ENCODE measurements at places on chromosomes 2 and 18.

- no peak for DNase-seq
Observed at GRCh38 chr18:8681196-8681595, 24.2 kb upstream of the MTCL1 start.

DNA sequence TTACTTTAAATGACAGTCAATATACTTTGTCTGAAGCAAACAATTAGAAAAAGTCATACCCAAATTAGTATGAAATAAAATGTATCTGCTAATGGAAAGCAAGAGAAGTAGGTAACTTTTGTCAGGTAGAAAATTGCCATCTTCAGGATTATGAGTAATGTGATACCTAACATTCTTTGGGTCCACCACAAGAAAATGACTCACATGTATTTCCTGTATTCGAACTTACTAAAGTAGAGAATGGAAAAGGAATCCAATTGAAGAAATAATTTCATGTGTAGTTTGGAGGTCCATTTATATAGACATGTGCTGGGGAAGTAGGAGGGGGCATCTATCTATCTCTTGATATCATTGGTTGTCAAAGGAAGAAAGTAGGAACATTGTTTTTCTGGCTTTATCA is 636.2 kb upstream of the CHAC2 start:
- no peak for DNase-seq

DNA sequence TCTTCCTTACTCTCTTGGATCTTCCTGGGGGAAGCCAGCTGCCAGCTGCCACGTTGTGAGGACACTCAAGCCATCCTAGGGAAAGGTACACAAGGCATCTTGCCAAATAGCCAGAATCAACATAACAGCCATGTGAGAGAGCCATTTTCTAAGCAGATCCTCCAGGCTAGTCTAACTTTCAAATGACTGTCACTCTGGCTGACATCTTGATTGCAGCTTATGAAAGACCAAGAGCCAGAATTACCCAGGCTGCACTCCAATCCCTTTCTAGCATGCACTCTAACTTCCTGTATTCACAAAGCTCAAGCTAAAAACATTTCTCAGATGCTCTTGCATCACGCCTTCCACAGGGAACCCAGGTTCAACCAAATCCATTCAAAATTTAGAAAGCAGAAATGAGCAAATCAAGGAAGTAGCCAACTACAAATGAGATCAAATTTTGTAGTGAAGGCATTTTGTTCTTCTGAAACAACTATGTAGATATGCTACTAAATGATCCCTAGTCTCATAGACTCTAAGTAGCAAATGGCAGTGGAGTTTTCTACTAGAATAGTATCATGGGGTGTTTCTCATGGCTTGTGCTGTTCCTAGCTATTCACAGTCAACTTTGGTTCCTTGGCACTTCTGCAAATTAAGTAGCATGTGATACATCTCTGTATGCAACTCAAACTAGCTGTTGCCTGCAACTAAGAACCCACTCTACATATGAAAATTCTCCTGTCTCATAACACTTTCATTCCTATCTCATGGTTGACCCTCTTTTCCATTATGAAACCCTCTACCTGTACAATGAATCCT is 281.9 kb downstream of the ZEB2 start:
- DNase-seq: no peak

GRCh38 chr2:186477790-186478189 is 8.3 kb upstream of the ZC3H15 start:
- no peak for DNase-seq

GRCh38 chr2:72846171-72847095 is 20.6 kb upstream of the EXOC6B start:
- DNase-seq: no peak

- peak; percentile 80 for DNase-seq
Observed at GRCh38 chr2:37615804-37616676, 55.4 kb downstream of the CDC42EP3 start.

GRCh38 chr2:157245846-157246764 is 11.4 kb upstream of the GALNT5 start:
- DNase-seq: no peak

DNA sequence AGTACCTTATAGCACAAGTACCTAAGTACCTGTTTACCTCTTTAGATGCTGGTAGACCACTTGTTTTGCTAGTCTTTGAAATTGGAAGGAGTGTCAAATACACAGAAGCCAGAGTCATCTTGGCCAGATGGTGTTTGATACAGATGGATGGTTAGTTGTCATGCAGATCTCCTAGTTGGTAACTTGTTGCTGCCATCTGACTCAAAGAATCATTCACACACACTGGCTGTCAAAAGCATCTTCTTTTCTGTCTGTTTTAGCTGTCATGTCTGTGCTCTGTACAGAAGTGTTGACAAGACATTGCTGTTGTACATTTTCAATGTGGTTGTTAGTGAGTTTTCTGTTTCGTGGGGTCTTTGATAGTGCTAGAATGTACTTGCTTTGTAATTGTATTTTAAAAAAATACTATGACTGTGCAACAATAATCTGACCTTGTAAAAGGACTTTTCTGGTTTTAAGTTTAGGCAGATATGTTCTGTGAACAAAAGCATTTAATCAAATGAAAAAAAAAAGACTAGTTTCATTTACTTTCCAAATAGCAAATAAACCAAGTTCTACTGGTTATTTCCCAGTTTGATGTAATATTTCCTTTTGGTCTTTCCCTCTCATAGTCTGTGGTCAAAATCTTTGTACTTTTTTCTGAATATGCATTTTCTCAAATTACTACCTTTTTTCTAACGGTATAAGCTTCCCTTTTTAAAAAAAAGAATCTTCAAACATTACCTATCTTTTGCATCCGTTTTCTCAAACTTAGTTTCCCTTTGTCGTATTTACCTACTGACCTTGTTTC is 39.9 kb downstream of the TANK start:
- no peak for DNase-seq

DNA sequence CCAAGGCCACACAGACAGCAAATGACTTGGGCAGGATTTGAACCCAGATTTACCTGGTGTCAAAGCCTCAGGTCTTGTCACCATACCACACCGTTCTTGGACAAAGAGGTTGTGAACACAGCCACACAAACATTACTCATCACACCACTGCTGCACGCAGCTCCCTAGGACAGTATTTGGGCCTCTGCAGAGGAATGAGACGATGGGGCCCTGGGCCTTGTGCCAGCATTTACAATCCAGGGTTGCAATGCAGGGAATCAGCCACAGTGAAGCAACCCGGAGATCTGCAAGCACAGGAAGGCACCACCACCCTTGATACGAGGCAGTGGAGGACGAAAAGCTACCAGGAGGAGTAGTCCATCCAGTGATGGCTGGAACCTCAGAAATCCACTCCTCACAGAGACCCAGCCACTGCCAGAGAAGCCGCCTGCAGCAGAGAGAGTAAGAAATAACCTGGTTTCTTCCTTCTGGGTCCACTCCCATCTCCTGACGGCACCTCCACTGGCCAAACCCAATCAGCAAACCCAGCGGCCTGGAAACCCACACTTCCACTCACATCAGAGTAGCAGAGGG is 3.7 kb upstream of the MTCL1 start:
- no peak for DNase-seq

DNA sequence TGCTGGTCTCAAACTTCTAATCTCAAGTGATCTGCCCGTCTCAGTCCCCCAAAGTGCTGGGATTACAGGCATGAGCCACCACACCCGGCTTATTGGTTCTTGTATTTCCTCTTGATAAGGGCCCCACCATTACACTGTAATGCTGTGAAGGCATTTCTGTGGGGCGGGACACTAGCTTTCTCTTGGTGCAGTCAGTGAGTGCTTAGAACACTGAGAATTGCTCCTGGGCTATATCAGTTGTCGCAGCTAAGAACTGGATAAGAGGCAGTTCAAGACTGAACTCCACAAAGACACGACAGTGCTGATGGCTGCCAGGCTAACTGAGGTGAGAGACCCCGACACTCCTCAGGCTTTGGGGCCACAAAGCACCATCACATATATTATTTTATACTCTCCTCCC is 2.1 kb downstream of the KHK start:
- DNase-seq: no peak

GRCh38 chr2:137521653-137522619 is 442.3 kb upstream of the HNMT start:
- DNase-seq: no peak

DNA sequence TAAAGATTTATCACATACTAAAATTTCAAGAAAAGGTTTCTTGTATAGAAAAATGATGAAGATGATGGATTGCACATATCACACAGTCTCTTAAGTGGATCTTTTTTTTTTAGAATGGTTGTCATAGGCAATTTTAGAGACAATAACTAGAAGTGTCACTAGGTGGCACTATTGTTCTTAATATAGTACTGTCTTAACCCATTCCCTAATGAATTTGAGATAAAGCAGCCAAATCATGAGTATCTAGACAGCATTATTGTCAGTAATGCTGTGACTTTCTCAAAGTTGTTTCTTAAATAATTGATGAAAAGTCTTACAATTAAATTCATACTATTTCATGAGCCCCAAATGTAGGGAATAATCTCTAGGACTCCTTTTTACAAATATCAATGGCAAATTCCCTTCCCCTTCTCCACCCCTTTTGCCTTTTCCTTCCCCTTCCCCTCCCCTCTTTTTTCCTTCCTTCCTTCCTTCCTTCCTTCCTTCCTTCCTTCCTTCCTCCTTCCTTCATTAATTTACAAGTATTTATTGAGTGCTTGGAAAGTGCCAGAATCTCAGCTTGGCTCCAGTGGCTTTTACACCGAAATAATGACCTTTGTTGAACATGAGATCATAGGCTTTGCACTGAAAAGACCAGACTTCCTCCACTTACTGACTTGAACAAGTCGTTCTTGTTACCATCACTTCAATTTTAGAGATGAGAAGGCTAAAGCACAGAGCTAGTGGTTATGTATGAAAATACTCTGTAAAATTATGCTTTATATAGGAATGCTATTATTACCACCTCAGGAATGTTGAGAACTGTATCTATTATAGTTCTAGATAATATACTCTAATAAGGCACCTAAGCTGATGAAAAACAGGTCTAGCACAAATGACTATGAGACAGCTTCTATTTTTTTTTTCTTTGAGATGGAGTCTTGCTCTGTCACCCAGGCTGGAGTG is 19.8 kb downstream of the MYL12B start:
- no peak for DNase-seq

DNA sequence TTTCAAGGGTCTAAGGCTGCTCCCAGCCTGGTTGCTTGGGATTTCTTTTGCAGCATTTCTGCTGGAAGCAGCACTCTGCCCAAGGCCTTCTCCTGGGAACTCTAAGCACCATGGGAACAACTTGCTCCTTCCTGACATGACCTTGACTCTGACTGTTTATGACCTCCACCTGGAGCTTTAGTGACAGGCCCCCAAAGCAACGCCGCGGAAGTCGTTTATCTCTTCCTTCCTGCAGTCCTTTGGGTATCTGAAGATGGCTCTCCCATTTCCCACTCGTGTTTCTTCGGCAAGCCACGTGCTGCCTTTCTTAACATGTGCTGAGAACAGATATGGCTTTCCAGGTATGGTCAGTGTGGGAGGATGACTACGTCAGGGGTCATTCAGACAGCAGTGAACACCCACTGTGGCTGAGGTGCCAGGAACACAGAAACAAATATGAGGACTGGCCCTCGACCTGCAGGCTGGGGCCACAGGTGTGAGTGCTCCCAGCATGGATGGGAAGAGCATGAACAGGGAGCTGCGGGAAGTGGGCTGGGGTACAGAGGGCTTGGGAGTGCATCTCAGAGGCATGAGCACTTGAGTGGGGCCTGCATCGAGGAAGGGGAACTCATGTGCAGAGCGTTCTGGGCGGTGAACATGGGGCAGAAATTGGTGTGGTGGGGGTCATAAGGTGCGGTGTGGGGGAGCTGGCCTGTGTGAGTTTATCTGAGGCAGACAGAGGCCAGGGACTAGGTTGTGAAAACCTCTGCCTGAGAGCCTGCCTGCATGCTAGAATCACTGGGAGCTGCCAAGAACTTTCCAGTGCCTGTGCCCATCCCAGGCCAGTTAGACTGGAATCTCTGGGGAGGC is 140.5 kb downstream of the TSN start:
- no peak for DNase-seq

DNA sequence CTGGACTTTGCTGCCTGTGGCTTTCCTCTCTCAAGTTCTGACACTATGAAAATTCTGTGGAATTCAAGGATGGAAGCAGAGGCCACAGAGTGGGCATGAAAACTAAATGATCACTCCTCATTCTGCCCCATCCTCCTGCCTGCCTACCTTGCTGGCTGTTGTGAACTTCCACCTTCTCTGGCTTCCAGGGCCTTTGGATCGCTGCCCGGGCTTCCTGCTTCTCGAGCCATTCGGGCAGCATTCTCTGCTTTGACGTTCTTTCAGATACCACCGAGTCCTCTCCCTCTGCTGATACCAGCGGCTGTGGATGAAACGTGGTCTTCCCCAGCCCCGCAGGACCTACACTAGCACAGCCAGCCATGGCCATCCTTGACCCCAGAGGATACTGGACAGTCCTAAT is 327.7 kb upstream of the SLC14A2 start:
- no peak for DNase-seq

DNA sequence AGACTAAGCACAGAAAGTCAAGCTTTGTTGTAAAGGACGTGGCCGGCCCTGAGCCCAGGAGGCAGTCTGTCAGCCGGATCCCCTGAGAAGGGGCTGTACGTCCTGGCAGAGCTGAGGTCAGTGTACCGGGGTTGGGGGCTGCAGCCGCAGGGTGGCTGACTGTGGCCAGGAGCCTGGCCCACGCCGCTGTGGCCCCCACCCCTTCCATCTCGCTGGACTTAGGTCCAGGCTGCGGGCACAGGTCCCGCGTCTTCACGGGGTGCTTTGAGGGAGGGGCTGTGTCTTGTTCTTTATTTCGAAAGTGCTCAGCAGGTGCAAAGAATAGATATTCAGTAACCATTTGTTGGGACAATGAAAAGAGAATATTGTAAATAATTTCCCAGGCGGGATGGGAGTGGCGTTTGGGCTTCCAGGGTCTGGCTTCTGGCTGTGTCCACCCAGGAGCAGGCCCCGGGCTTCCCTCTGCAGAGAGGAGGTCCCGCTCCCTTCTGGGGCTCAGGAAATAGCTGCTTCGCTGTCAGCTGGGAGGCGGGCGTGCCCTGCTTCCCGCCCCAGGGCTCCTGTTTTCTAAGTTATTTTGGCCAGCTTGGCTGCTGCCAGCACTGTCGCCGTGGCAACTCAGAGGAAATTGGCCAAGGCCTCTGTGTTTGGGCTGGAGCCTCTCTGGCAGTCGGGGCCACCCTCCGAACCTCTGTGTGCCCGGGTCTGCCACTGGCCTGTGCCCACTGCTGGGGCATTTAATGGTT is 7.4 kb downstream of the NFATC1 start:
- DNase-seq: no peak

DNA sequence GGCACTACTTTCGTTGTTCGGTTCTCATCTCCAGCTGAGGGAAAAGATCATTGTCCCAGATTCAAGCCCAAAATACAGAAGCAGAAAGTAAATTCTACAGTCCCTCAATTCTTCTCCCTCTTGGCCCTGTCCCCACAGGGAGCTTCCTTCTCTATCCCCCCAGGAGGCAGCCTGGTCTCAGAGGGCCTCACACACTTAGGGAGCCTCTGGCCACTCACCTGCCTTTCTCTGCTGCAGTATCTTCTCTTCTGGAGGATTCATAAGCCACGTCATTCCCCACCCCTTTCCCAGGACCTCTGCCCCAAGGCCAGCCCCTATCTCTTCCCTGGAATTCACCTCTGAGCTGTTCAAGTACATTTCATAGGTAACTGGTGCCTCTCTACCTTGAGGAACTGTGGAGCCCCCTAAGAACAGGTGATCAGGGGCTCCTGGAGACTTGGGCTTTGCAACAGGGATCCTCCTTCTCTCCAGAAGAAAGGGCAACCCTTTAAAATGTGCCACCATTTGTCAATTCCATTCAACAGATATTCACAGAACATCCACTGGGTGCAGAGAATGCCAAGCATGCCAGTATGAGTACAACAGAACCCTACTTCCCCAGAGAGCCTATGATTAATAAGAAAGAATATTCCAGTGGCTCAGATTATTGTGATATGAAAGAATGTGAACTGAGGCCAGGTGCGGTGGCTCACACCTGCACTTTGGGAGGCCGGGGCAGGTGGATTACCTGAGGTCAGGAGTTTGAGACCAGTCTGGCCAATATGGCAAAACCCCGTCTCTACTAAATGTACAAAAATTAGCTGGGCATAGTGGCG is 72.9 kb downstream of the CIB4 start:
- no peak for DNase-seq

Measured in CD8-positive, alpha-beta T cell (primary cell).